Calu3 (cell line): ENCODE measurements at places on chromosomes 5 and 9. TPM values are rescaled to one million over a fixed set of nuclear protein-coding genes. Genes with fewer than 3 reads are reported as not detected.

C5orf46 gene
- total RNA-seq: 0.97 TPM in 1 of 2 replicates, not detected in the other

PCDHGA3 gene
- total RNA-seq: not detected in 2 replicates

CAMK4 gene
- total RNA-seq: 19.4 and 23.3 TPM in 2 replicates

SLC6A7 gene
- not detected in 2 replicates for total RNA-seq

RAB3C gene
- total RNA-seq: not detected in 2 replicates

BARX1 gene
- not detected in 2 replicates for total RNA-seq

PTGER4 gene
- 28.5 and 28.7 TPM in 2 replicates for total RNA-seq

C5orf58 gene
- not detected in 2 replicates for total RNA-seq

GRCh38 chr5:102529031-102529430 is 30.2 kb upstream of the SLCO6A1 start:
- DNase-seq: no peak
- no peak overlapping the region for H3K4me3 ChIP-seq
- no peak overlapping the region for H3K27ac ChIP-seq
- no peaks in the 10 kb centered on the region for H3K4me1 ChIP-seq
- no peaks in the 10 kb centered on the region for H3K27me3 ChIP-seq

GRCh38 chr5:143524338-143524945 is 121.0 kb upstream of the NR3C1 start:
- no peak overlapping the region for H3K4me3 ChIP-seq
- DNase-seq: no peak
- no peaks in the 10 kb centered on the region for H3K4me1 ChIP-seq
- no peak overlapping the region for H3K27ac ChIP-seq
- H3K27me3 ChIP-seq: no peaks in the 10 kb centered on the region

GRCh38 chr9:133830310-133830709 is 92.2 kb upstream of the SARDH start:
- DNase-seq: no peak
- H3K4me1 ChIP-seq: no peaks in the 10 kb centered on the region
- no peak overlapping the region for H3K4me3 ChIP-seq
- H3K27ac ChIP-seq: no peak overlapping the region
- no peaks in the 10 kb centered on the region for H3K36me3 ChIP-seq

- H3K36me3 ChIP-seq: no peaks in the 10 kb centered on the region
- H3K4me3 ChIP-seq: no peak overlapping the region
- H3K27me3 ChIP-seq: no peaks in the 10 kb centered on the region
- DNase-seq: no peak
- no peak overlapping the region for H3K27ac ChIP-seq
These were observed 399.2 kb downstream of the IRX2 start for GRCh38 chr5:2352101-2352861.

DNA sequence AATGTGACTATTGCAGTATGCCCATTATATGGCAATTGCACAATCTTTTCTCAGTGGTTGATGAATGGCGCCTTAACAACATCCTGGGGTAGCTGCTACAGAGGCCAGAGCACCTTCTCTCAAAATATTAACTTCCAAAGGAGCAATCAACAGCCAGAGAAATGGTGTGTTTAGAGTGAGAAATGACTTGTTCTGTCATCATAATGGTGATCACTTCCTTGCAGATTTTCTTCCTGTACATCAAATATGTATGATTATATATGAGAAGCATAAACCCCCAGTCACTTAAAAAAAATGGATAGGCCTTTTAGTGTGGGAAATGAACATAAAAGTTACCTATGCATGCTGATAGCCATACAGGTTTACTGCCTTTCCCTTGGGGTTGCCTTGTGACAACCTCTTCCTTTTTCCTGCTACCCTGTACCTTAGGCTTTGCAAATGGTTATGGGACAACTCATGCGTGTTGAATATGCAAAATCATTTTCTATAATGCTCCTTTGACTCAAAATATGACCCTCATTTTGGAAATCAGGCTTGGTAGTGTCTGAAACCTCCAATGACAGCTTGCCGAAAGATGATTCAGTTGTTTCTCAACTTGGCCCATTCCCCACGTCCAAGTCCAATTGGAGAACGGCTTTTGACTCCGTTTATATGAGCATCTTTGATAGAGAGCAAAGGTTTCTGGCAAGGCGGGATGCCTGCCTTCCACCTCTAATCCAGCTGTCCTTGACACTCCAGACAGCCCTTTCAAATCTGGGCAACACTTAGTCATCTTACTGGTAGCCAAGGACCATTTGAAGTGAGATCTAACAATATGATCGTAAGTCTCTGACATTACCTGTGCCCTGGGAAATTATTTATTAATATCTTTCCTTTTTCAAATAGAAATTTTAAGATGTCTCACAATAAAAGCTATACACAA is 69.3 kb downstream of the SLC1A1 start:
- no peak overlapping the region for H3K4me3 ChIP-seq
- DNase-seq: no peak
- no peaks in the 10 kb centered on the region for H3K27me3 ChIP-seq
- no peak overlapping the region for H3K27ac ChIP-seq

DNA sequence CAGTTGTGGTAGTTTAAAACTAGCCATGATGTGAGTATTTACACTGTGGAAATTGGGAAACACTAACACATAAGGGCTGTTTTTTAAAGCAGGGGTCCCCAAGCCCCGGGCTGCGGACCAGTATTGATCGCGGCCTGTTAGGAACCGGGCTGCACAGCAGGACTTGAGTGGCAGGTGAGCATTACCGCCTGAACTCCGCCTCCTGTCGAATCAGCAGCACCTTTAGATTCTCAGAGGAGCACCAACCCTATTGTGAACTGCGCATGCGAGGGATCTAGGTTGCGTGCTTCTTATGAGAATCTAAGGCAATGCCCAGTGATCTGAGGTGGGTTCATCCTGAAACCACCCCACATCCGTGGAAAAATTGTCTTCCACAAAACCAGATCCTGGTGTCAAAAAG is 127.8 kb downstream of the PCSK5 start:
- no peaks in the 10 kb centered on the region for H3K27me3 ChIP-seq
- H3K36me3 ChIP-seq: no peaks in the 10 kb centered on the region
- no peak overlapping the region for H3K27ac ChIP-seq
- DNase-seq: no peak
- no peak overlapping the region for H3K4me3 ChIP-seq
- peaks cover 12% of the 10 kb centered on the region for H3K4me1 ChIP-seq

DNA sequence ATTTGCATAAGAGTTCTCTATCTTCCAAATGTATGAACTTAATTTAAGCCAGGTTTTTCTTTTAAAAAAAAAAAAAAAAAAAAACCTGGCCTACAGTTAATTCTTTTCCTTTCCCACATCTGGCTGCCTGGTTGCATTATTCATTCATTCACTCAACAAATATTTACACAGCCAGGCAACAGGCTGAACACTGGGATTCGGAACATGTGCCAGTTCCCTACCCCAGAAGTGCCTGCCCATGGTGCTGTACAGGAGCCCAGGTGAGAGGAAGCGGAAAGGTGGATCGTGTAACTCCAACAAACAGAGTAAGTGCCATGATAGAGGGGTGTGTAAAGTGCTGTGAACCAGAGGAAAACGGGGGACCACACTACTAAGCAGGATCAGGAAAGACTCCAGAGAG is 93.6 kb downstream of the CDK5RAP2 start:
- no peaks in the 10 kb centered on the region for H3K4me1 ChIP-seq
- no peak for DNase-seq
- no peak overlapping the region for H3K27ac ChIP-seq
- H3K27me3 ChIP-seq: no peaks in the 10 kb centered on the region
- H3K4me3 ChIP-seq: no peak overlapping the region
- peaks cover 9% of the 10 kb centered on the region for H3K36me3 ChIP-seq

DNA sequence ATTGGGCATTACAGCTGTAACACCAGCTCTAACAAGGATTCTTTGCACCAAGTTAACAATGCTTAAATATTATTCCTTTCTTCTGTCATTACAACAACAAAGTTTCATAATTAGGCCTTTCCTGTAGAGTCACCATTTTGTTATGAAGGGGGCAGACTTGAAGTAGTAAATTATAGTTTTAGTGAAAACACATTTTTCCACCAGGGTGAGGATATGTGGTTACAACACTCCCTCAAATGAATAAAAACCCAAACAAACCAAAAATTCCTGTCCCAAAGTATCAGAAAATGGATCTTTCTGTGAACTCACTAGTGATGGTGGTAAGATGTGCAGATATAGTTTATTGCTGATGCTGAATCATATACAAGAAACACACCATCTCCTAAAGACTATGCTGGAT is 250.5 kb upstream of the TUT7 start:
- no peaks in the 10 kb centered on the region for H3K4me1 ChIP-seq
- peaks cover 35% of the 10 kb centered on the region for H3K27me3 ChIP-seq
- no peaks in the 10 kb centered on the region for H3K36me3 ChIP-seq
- DNase-seq: no peak
- H3K4me3 ChIP-seq: no peak overlapping the region

- no peaks in the 10 kb centered on the region for H3K4me1 ChIP-seq
- no peaks in the 10 kb centered on the region for H3K27me3 ChIP-seq
- peaks cover 11% of the 10 kb centered on the region for H3K36me3 ChIP-seq
- H3K4me3 ChIP-seq: no peak overlapping the region
- DNase-seq: peak; percentile 2
These were observed 13.5 kb upstream of the DHFR start for GRCh38 chr5:80668016-80668969.

DNA sequence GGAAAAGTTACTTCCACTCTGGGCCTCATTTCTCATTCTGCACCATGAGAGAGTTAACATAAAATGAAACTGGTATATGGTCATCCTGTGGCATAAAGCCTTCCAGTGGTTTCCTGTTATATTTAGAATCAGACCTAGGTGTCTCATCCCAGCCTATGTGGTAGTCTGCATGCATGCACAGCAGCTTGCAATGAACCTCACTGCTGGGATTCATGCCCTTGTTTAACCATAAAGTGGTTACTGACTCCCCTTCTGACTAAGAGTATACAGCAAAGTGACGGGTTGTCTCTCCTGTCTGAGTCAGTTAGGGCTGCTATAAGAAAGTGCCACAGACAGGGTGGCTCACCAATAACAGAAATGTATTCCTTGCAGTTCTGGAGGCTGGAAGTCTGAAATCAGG is 14.7 kb upstream of the TDRD7 start:
- no peak overlapping the region for H3K27ac ChIP-seq
- peaks cover 10% of the 10 kb centered on the region for H3K4me1 ChIP-seq
- no peaks in the 10 kb centered on the region for H3K27me3 ChIP-seq
- DNase-seq: no peak
- H3K4me3 ChIP-seq: no peak overlapping the region
- no peaks in the 10 kb centered on the region for H3K36me3 ChIP-seq

GRCh38 chr5:160266752-160267345 is 37.5 kb downstream of the FABP6 start:
- H3K4me3 ChIP-seq: no peak overlapping the region
- H3K36me3 ChIP-seq: no peaks in the 10 kb centered on the region
- no peaks in the 10 kb centered on the region for H3K27me3 ChIP-seq

DNA sequence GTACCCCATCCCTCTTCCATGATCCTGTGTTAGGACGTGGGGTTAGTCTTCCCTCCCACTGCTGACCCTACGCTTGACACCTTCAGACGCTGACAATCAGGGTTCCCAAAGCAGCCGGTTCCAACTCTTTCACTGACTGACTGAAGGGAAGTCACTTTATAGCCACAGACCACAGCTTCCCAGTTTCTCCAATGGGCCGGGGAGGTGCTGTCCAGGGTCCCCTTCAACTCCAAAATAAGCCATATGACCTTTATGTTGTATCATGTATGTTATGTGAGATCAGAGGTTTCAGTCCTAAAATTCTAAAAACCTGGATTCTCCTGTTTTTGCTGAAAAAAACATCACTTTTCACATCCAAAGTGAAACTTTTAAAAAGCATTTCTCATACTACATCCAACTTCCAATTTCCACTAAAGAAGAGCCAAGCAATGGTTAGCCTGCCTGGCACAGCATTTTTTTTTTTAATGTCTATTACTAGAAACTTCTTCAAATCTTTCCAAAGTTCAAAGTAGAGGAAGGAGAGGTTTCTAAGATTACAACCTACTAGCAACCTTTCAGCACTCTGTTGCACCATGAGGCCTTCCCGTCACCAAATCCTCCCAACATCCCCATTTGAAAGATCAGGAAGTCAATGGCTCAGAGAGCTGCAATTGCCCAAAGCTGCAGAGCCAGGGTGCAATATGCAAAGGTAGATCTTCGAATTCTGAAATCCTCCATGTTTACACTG is 5.2 kb downstream of the EPB41L4B start:
- H3K36me3 ChIP-seq: peaks cover 24% of the 10 kb centered on the region
- no peaks in the 10 kb centered on the region for H3K27me3 ChIP-seq
- H3K27ac ChIP-seq: peak overlapping the region; percentile 4
- DNase-seq: no peak
- peak overlapping the region; percentile 5 for H3K4me3 ChIP-seq

- no peaks in the 10 kb centered on the region for H3K27me3 ChIP-seq
- no peak overlapping the region for H3K4me3 ChIP-seq
- no peak overlapping the region for H3K27ac ChIP-seq
- peak; percentile 10 for DNase-seq
These were observed 69.3 kb downstream of the SNX30 start for GRCh38 chr9:112819635-112820496.

- no peaks in the 10 kb centered on the region for H3K36me3 ChIP-seq
- no peak overlapping the region for H3K4me3 ChIP-seq
- H3K27me3 ChIP-seq: no peaks in the 10 kb centered on the region
- no peak overlapping the region for H3K27ac ChIP-seq
These were observed 74.9 kb downstream of the ZNF618 start for GRCh38 chr9:113951032-113951372.

DNA sequence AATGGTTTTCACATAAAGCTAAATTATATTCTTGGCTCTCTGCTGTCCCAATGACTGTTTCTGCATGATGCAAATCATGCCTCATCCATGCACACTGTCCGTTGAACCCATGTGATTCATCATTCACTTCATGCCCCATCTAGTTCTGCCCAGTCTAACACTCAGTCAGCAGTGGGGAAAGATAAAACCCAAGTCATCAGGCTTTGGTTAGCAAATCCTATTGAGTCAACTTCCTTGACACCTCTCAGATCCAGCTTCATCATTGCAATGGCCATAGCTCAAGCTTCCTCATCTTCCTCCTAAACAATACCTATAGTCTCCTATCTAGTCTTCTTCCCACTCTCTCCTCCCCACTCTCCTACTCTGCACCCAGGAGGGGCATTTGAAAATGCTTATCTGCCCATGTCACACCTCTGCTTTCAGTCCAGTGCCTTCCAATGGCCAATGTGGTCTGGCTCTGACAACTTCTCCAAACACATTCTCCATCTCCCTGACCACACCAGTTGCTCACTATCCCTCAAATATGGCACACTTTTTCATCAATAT is 266.0 kb upstream of the TRIM32 start:
- no peak for DNase-seq
- H3K36me3 ChIP-seq: no peaks in the 10 kb centered on the region
- H3K27me3 ChIP-seq: no peaks in the 10 kb centered on the region

GRCh38 chr9:37262410-37262809 is 142.0 kb downstream of the ZCCHC7 start:
- no peak overlapping the region for H3K4me3 ChIP-seq
- H3K36me3 ChIP-seq: no peaks in the 10 kb centered on the region
